Osteocyte (in vitro differentiated cells): ENCODE measurements at places on chromosomes 13 and 19. TPM values are rescaled to one million over a fixed set of nuclear protein-coding genes. Genes with fewer than 3 reads are reported as not detected.
A peak's percentile ranks its signal among the peaks of the same experiment; 100 is the strongest.

The ABCA7 gene
- total RNA-seq = 16.7 and 17.8 TPM in 2 replicates

DNA sequence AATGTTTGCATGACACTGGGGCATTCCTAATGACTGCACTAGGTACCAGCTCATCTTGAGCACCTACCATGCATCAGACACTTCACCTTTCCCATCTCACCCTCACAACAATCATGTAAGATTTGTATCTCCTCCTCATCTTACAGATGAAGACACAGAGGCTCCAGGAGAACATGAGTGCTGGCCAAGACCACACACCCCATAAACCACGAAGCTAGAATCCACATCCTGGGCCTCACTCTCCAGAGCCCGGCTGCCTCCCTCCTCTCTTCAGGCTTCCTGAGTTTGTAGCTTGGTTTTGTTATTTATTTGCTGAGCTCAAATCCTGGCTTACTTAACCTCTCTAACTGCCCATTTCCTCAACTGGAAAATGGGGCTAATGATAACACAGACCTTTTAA lies 25.9 kb downstream of the FAM216B start:
- no peaks in the 10 kb centered on the region for H3K4me1 ChIP-seq
- no peak overlapping the region for H3K27ac ChIP-seq
- H3K36me3 ChIP-seq = no peaks in the 10 kb centered on the region
- H3K27me3 ChIP-seq = no peaks in the 10 kb centered on the region
- DNase-seq = no peak

GRCh38 chr19:35644987-35645679 lies 3.0 kb upstream of the COX6B1 start:
- no peaks in the 10 kb centered on the region for H3K27me3 ChIP-seq
- peak overlapping the region; percentile 86 for H3K27ac ChIP-seq
- H3K4me1 ChIP-seq = peaks cover 32% of the 10 kb centered on the region
- H3K36me3 ChIP-seq = no peaks in the 10 kb centered on the region
- DNase-seq = no peak

- H3K27me3 ChIP-seq = no peaks in the 10 kb centered on the region
- peaks cover 3% of the 10 kb centered on the region for H3K36me3 ChIP-seq
- H3K4me1 ChIP-seq = no peaks in the 10 kb centered on the region
- no peak overlapping the region for H3K4me3 ChIP-seq
- no peak overlapping the region for H3K27ac ChIP-seq
These were observed 12.3 kb upstream of the GPR18 start for GRCh38 chr13:99270518-99270917.

DNA sequence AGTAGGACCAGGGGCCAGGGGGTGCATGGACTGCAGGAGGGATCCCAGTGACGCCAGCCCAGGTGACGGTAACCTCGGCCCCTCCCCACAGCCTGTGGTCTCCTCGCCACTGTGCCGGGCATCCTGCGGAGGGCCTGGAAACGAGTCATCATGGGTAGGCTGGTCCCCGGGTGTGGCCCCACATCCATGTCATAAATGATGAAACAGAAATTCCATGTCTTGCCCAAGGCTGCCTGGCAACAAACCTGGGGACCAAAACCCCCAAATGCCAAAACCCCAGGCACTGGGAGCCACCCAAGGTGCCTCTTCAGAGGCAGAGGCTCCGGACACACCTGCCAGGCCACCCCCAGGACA lies 20.9 kb downstream of the MAP2K2 start:
- H3K4me1 ChIP-seq = no peaks in the 10 kb centered on the region
- no peak overlapping the region for H3K27ac ChIP-seq
- no peak overlapping the region for H3K4me3 ChIP-seq
- H3K27me3 ChIP-seq = no peaks in the 10 kb centered on the region
- peaks cover 25% of the 10 kb centered on the region for H3K36me3 ChIP-seq
